ENCODE measurements at places on chromosomes 11 and 22.

GRCh38 chr11:117730208-117730800 lies 66.7 kb downstream of the DSCAML1 start:
- DNase-seq = no peak

DNA sequence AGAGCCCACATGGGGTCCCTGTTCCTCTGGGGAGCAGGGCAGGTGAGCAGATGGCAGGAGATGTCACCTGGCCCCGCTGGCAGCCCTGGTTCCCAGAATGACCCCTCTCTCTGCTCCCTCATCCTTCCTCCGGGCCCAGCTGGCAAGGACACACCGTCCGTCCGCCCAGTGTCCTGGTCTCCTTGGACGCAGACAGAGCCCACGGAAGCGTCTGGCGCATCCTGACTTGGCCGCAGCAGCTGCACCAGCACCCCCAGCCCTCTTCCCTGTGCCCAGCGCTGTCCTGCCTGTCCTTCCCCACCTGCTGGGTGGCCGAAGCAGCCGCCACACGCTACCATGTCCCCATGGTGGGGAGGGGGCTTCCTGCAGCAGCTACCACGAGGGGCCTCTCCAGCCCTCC lies 9.6 kb upstream of the CABP7 start:
- no peak for DNase-seq

DNA sequence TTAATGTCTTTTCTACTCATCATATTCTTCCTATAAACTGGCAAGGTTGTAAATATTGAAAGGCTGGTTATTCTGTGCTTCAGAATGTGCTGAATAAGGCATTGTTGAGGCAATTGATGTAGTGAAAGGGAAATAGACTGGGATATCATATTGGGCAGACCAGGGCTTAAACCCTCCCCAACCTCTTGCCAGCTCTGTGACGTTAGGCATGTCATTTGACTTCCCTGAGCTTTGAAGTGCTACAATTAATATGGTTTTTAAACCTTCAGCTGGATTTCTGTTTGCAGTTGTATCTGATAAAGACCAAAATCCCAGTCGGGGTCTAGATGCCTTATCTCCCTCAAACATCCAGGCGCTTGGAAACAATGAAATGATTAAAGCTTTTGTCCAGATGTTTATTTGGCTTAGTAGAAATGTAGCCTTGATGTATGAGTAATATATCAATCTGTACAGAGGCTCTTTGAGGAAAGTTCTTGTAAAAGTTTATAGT lies 208.1 kb downstream of the DBX1 start:
- no peak for DNase-seq

DNA sequence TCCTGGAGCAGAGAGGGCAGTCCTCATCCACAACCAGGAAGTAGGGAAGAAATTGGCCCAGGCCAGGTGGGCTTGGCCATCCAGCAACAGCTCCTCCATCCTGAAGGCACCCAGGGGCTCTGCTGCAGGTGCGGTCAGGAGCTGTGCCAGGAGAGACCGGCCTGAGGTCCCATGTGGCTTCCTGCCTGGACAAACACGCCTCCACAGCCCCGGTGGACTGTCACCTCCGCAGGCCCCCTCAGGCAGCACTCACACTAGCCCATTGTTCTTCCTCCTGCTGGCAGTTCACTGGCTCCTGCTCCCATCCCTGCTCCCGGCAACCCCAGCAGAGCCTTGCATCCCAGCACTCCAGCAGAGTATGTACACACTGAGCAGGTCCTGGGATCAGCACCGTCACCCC lies 16.0 kb upstream of the POU2AF1 start:
- no peak for DNase-seq

- DNase-seq = no peak
Measured at GRCh38 chr11:123265951-123266350, 70.9 kb upstream of the CLMP start.

GRCh38 chr22:44882226-44882905 lies 127.4 kb downstream of the PHF21B start:
- no peak for DNase-seq

DNA sequence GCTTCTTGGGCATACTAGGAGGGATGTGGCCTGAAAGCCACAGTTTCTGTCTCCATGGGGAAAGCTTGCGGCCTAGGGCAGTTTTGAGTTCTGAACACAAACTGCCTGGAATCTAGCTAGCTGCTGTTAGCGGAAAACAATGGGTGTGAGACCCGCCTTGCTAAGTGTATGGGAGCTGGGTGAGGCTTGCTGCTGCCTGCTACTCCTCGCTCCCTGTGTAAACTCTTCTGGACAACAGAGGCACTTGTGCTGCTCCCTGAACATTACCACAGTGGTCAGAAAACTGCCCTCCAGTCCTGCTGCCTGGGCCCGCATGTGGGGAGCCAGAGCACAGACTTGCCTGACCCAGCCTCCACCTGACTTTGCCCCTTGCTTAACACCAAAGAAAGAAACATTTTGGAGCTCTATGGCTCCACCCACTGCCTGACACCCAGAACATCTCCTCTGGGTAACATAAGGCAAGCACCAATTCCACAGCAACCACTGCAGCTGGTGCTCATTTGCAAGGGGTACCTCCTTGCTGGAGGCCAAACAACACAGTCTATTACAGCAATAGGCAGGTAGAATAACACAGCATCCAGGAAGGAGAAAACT lies 766.3 kb upstream of the RAG2 start:
- no peak for DNase-seq

DNA sequence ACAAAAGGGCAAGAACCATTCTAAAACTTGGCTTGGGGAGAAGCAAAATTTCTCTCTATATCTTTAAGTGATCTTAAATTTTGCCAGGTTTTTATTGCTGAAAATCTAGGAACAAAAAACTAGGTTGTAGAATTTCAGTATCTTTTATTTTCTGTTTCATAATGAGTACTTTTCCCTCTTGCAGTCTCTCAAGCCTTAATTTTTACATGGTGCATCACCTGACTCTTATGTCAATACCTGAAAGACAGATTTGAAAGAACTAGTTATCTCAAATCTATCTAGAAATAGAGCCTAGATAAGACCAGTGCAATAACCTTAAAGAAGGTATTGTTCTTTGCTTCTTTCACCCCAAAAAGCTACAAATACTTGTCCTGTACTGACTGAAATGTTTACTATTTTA lies 122.1 kb downstream of the TRIM44 start:
- no peak for DNase-seq

DNA sequence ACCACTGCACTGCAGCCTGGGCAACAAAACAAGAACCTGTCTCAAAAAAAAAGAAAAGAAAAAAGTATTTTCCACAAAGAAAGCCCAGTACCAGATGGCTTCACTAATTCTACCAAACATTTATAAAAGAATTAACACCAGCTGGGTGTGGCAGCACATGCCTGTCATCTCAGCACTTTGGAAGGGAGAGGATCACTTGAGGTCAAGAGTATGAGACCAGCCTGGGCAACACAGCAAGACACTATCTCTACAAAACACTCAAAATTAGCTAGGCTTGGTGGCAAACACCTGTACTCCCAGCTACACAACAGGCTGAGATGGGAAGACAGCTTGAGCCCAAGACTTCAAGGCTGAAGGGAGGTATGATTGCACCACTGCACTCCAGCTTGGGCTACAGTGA lies 20.1 kb downstream of the RSF1 start:
- peak; percentile 79 for DNase-seq

DNA sequence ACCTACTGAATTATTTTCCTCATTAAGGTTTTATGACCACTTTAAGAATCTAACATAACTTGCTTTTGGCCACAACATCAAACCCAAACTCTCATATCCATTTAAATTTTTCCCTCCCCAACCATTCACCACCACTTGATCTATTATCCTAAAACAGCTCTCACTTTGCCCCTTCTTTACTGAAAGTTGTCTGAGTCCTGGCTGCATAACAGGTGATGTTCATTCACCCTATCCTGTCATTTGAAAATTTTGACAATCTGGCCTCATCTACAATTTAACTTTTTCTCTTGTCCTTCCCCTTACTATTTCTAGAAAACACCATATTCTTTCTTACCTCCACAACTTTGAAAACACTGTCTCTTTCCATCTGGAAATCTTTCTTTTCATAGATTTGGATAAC lies 89.3 kb downstream of the BDNF start:
- DNase-seq = no peak

DNA sequence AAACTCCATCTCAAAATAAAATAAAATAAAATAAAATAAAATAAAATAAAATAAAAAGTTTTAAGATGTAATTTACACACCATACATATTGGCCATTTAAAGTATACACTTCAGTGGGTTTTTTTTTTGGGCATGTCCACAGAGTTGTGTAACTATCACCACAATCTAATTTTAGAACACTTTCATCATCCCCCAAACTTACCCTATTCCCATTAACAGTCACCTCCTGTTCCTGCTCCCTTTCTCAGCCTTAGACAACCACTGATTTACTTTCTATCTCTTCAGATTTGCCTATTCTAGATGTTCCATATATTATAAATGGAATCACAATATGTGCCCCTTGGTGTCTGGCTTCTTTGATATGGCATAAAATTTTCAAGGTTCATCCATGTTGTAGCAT lies 4.6 kb upstream of the ACER3 start:
- no peak for DNase-seq

DNA sequence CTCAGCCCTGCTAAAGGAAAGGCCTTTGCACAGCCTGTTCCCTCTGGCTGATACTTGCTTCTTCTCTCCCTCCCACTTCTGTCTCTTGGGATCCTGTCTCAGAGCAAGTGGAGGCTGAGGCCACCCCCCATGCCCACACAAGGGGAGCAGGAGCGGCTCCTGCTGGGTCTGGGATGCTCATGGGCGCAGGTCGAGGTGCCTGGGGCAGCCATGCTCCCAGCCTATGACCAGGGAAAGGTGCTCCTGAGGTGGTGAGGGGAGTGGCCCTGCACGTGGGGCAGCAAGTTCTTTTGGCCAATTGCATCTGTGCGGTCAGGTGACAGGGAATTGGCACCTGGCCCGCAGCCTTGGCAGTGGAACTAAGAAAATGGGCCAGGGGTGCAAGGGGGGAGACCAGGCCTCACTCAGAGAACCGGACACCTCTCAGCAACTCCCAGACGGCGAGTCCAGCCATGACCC lies 1.5 kb downstream of the MAPK11 start:
- no peak for DNase-seq
